Thymus (tissue), 14 donors: ENCODE measurements at places on chromosomes 3 and 15.

- DNase-seq: no peak
Observed at GRCh38 chr3:53043738-53044137, 2.1 kb downstream of the SFMBT1 start.

DNA sequence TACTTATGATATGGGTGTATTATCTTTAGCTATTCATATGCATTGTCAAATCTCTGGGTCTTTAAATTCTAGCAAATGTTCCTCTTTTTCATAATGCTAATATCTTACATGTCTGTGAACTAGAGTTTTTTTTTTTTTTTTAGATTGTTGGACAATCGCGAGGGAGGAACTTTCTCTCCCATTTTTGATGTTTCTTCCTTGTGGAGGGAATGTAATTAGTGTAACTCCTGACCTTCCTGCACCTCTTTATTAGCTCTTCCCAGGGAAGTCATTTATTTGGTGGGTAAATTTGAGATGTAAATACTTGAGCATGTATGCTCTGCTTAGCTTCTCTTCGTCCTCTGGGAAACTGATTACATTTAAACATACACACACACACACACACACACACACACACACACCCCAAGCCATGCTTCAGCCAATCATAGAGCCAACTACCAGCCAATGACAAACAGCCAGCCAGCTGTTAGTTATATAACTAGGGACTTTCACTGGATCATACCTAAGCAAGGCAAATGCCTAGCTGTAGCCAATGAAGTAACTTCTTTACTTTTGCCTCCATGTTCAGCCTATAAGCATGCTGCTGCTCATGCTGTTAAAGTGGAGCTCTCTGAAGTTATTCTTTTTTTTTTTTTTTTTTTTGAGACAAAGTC lies 8.3 kb upstream of the USP8 start:
- no peak for DNase-seq

GRCh38 chr3:179729981-179730380 lies 77.1 kb downstream of the USP13 start:
- no peak for DNase-seq

DNA sequence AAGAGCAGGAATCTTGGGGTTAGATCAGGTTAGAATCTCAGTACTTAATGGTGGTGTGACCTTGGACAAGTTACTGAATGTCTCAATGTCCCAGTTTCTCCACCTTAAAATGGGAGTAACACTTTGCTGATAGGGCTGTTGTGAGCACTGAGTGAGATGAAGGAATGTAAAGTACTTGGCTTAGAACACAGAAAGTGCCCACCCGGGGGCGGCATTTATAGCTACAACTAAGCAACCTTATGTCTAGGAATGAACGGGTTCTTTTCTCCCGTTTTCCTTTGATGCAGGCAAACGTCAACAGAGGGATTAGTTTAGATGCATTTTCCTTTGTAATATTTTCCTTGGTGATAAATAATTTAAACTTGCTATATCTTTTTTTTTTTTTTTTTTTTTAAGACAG lies 176.6 kb downstream of the USP13 start:
- no peak for DNase-seq
